ENCODE measurements at places on chromosomes 12 and 14.

DNA sequence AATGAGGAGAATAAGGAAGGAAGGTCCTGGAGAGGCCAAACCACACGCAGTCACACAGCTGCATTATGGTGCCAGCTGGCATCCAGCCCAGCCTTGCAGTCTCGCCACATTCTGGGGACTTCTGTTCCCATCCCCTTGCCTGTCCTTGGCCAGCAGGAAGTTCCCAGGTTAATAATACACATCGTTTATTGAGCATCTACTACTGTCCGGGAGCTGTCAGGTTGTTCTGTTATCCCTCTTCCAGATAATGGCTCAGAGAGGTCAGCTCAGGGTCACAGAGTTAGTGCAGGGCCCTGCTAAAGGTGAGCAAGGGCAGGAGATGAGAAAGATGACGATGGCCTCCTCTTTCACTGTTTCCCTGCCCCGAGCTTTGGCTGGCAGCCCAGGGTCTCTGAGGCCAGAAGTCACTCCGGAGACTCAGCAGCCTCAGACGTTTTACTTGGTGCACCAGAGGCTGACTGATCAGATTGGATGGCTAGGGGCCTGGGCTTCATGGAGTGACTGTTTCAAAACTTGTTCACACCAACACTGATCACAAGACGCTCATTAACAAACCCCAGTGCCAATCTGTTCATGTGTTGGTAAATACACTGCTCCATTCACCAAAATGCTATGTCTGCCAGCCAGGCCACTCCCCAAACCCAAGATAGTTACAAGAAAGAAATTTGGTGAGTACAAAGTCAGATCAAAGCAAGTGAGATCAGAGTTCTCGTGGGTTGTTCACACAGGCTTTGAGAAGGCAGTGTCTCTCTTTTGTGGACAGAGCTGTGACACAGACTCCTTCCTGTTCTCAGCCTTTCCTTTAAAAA is 79.2 kb downstream of the B4GALNT3 start:
- H3K4me1 ChIP-seq = no peaks in the 10 kb centered on the region
- H3K36me3 ChIP-seq = no peaks in the 10 kb centered on the region
- H3K4me3 ChIP-seq = no peak overlapping the region
- no peak overlapping the region for H3K27ac ChIP-seq
- H3K27me3 ChIP-seq = no peaks in the 10 kb centered on the region

- H3K27ac ChIP-seq = no peak overlapping the region
- H3K27me3 ChIP-seq = no peaks in the 10 kb centered on the region
- no peaks in the 10 kb centered on the region for H3K4me1 ChIP-seq
- H3K36me3 ChIP-seq = no peaks in the 10 kb centered on the region
- DNase-seq = no peak
These were observed 128.2 kb downstream of the RGS6 start for GRCh38 chr14:72060460-72060859.

- no peaks in the 10 kb centered on the region for H3K27me3 ChIP-seq
- no peaks in the 10 kb centered on the region for H3K36me3 ChIP-seq
- DNase-seq = peak; percentile 95
- peak within 1 kb of the TSS; percentile 91 for H3K4me3 ChIP-seq
These were observed at the start of gene UBC for GRCh38 chr12:124914392-124915238. Gene UBC (minus strand): TSS chr12:124914650. CDS start chr12:124913771, 879 bp downstream.

GRCh38 chr12:916240-916639 is 33.3 kb downstream of the RAD52 start:
- no peak overlapping the region for H3K4me3 ChIP-seq
- H3K36me3 ChIP-seq = no peaks in the 10 kb centered on the region
- no peaks in the 10 kb centered on the region for H3K27me3 ChIP-seq
- no peak overlapping the region for H3K27ac ChIP-seq

DNA sequence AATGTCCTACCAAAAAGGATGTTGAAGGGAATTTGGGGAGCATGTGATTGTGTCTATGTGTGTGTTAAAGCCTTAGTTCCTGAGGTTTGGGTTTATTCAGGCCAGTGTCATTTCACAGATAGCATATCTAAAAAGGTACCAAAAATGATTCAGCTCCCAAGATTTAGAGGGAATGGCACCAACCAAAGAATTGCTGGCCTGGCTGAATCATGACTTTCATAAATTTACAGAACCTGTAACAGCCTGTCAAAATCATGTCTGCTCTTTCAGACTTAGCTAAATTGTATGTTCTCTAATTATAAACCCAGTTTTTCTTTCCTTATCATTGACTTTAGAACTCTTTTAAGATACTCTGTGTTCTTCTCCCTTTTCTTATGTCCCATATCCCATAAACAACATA is 231.5 kb downstream of the NUBPL start:
- H3K4me1 ChIP-seq = no peaks in the 10 kb centered on the region
- H3K4me3 ChIP-seq = no peak overlapping the region

- H3K27me3 ChIP-seq = no peaks in the 10 kb centered on the region
- no peaks in the 10 kb centered on the region for H3K36me3 ChIP-seq
- DNase-seq = peak; percentile 87
These were observed 94.3 kb downstream of the RFLNA start for GRCh38 chr12:124389138-124389724.

GRCh38 chr12:43758728-43759563 is at the start of the genes IRAK4 and PUS7L:
Gene IRAK4 (plus strand): TSS chr12:43758951. CDS start chr12:43768112, 9,161 bp downstream.
Gene PUS7L (minus strand): TSS chr12:43758790. CDS start chr12:43755245, 3,545 bp downstream.
- peak within 1 kb of the TSS; percentile 98 for H3K4me3 ChIP-seq
- no peaks in the 10 kb centered on the region for H3K4me1 ChIP-seq
- peak; percentile 95 for DNase-seq
- no peaks in the 10 kb centered on the region for H3K36me3 ChIP-seq
- H3K27me3 ChIP-seq = no peaks in the 10 kb centered on the region
- H3K27ac ChIP-seq = peak within 1 kb of the TSS; percentile 80

DNA sequence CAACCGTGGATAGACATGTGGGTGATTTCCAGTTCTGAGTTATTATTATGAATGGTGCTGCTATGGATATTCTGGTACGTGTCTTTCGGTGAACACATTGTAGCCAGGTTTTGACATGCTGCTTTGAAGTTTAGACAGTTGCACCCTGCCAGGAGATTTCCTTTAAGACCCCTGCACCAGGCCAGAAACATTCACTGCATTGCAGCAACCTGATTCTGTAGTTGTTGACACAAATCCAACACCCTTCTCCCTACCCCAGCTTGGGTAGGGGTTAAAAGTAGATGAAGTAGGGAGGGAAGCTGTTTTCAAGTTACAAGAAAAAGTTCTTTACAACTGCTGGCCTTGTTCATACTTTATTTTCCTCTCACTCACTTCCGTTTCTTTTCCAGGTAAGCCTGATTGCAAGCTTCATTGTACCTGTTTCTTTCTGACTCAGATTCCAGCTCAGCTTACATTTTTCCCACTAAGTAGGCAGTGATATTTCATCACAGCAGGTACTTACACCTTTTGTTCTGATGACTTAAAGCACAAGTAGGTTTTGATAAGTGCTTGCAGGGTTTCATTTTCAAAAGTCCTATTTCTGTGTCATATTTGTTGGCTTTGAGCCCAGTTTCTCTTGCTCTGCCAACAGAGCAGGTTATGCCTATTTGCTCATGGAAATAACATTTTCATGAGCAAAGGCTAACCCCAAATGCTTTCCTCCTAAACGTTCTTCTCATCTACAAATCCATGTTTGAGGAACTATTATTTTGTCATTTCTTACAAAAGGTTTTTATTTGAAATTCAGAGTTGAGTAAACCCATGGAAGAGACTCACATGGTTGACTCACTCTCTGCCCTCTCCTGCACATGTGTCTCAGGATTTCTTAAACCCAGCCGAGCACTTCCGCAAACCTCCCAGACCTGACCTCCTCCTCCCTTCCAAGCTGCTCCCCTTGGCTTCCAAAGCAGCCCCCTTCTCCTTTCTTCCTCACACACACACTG is 12.1 kb upstream of the LTA4H start:
- no peak overlapping the region for H3K27ac ChIP-seq
- no peaks in the 10 kb centered on the region for H3K4me1 ChIP-seq
- no peak for DNase-seq

- peak overlapping the region; percentile 65 for H3K4me3 ChIP-seq
- H3K27me3 ChIP-seq = no peaks in the 10 kb centered on the region
- H3K27ac ChIP-seq = peak overlapping the region; percentile 94
- H3K36me3 ChIP-seq = no peaks in the 10 kb centered on the region
- no peak for DNase-seq
- no peaks in the 10 kb centered on the region for H3K4me1 ChIP-seq
These were observed 341 bp downstream of the ZNF10 start for GRCh38 chr12:133130808-133131128.

GRCh38 chr12:45547822-45548221 is 181.7 kb upstream of the ARID2 start:
- H3K36me3 ChIP-seq = no peaks in the 10 kb centered on the region
- no peak for DNase-seq
- no peak overlapping the region for H3K4me3 ChIP-seq
- no peaks in the 10 kb centered on the region for H3K4me1 ChIP-seq
- no peaks in the 10 kb centered on the region for H3K27me3 ChIP-seq

GRCh38 chr12:80551897-80552296 is 107.9 kb downstream of the PTPRQ start:
- no peak for DNase-seq
- no peaks in the 10 kb centered on the region for H3K36me3 ChIP-seq
- H3K27ac ChIP-seq = no peak overlapping the region
- no peaks in the 10 kb centered on the region for H3K27me3 ChIP-seq
- no peaks in the 10 kb centered on the region for H3K4me1 ChIP-seq
- H3K4me3 ChIP-seq = no peak overlapping the region

GRCh38 chr12:57850854-57851430 is 4.4 kb upstream of the CTDSP2 start:
- H3K4me3 ChIP-seq = no peak overlapping the region
- DNase-seq = no peak
- H3K36me3 ChIP-seq = no peaks in the 10 kb centered on the region
- H3K4me1 ChIP-seq = peaks cover 4% of the 10 kb centered on the region
- no peaks in the 10 kb centered on the region for H3K27me3 ChIP-seq

DNA sequence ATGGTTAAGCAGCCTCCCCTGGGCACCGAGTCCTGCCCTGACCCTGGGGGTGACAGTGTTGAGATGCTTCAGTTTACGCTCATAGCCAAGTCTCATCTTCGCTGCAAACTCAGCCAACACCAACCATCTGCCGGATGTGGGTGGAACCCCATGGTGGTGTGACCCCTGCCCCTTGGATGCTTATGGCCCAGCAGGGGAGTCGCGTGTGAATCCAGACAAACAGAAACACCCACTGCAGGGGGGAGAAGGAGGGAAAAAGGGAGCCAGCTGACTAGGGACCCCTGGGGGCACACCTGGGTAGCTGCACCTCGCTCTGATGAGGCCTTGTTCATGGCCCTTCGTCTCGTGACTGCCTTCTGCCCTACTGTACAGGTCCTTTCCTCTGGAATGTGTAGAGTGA is 23.8 kb downstream of the AACS start:
- H3K27ac ChIP-seq = no peak overlapping the region
- H3K4me3 ChIP-seq = no peak overlapping the region
- no peaks in the 10 kb centered on the region for H3K27me3 ChIP-seq
- H3K4me1 ChIP-seq = no peaks in the 10 kb centered on the region

DNA sequence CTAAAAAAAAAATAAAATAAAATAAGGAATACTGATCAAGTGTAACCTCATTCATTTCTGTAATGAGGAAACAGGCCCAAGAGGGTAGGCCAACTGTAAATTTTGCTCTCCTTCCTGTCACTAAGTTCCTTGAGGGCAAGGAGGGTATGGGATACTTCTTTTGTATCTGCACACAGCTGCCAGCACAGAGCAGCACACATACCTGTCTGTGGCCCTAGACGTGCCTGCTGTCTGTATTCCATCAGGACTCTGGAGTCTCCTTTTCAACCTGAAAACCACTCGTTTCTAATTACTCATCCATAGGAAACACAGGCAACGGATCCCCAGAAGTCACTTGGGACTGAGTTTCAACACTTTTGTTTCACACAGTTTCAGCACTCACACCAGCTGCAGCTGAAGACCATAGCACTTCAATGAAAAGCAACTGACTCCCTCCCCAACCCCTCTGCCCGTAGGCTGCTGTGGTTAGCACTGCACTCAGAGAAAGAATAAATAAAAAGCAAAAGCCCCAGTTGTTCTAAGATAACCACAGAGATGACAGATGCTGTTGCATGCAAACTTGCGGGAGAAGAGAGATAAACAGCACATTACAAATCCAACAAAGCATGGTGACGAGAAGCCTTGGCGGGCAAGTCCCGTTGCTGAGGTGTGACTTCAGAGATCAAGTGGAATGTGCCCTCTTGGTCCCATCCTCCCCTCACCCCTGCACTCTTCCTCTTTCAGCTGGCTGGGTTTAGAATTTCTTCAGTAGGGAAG is 24.9 kb downstream of the CRACR2A start:
- H3K36me3 ChIP-seq = no peaks in the 10 kb centered on the region
- H3K27ac ChIP-seq = no peak overlapping the region
- no peaks in the 10 kb centered on the region for H3K27me3 ChIP-seq
- H3K4me3 ChIP-seq = no peak overlapping the region
- no peak for DNase-seq

DNA sequence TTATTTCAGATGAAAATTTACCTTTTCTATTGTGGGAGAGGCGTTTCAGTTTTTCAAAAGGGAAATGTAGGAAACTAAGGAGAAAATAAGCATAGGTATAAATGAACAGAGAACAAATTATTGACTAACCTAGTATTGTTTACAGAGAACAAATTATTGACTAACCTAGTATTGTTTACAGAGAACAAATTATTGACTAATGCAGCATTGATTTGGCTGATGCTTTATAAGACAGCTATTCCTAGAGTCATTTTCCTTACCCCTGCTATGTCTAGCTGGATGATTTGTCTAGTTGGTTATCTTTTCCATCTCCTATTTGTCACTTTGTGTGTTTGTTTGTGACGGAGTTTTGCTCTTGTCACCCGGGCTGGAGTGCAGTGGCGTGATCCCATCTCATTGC is 22.6 kb downstream of the TMPO start:
- H3K36me3 ChIP-seq = no peaks in the 10 kb centered on the region
- H3K4me3 ChIP-seq = no peak overlapping the region
- no peaks in the 10 kb centered on the region for H3K27me3 ChIP-seq
- H3K4me1 ChIP-seq = no peaks in the 10 kb centered on the region
- DNase-seq = no peak

GRCh38 chr12:117159674-117160073 is 30.6 kb downstream of the FBXO21 start:
- no peak overlapping the region for H3K4me3 ChIP-seq
- H3K27ac ChIP-seq = no peak overlapping the region
- no peaks in the 10 kb centered on the region for H3K4me1 ChIP-seq
- no peak for DNase-seq

GRCh38 chr12:53752621-53753020 is 842 bp upstream of the CISTR start:
- no peak overlapping the region for H3K27ac ChIP-seq
- no peaks in the 10 kb centered on the region for H3K27me3 ChIP-seq
- no peak overlapping the region for H3K4me3 ChIP-seq
- H3K4me1 ChIP-seq = no peaks in the 10 kb centered on the region

DNA sequence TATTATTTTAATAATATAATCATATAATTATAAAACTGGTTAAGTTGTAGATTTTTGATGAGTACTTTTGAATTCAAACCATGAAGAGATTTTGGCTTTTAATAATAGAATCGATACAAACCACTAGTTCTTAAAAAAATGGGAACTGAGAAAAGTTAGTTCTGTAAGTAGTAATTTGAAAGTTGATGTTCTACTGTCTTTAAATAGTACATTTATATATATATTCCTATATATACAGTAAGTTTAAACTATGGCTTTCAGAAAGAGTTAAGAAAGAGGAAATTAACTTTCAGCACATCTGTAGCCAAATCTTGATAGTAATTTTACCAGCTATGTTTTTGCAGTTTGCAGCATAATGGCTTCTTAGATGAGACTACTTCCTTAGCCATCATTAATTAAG is 7.8 kb downstream of the LRRK2 start:
- no peak overlapping the region for H3K4me3 ChIP-seq
- no peak for DNase-seq
- H3K27me3 ChIP-seq = no peaks in the 10 kb centered on the region
- H3K4me1 ChIP-seq = peaks cover 4% of the 10 kb centered on the region
- H3K27ac ChIP-seq = no peak overlapping the region
